NCI-H2081 treated with DMSO at 0.1 percent for 48 hours (cell line): ENCODE measurements at places on chromosomes 1 and 21.

GRCh38 chr1:117636637-117637425, 31.0 kb downstream of the TENT5C start:
- no peak for DNase-seq

DNA sequence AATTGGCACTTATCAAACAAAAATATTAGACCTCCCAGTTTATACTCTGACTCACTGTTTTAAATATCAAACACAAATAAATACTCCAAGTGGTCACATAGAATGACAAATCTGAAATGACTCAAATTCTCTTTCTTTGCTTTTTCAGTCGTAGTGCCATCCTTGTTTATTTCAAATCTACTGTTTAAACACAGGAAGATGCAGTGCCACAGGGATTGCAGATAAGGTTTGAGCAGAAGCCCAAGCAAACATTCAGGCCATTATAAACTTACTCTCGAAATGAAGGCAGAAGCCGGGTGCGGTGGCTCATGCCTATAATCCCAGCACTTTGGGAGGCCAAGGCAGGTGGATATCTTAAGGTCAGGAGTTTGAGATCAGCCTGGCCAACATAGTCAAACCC, 255.4 kb upstream of the PLXNA2 start:
- DNase-seq, result no peak

DNA sequence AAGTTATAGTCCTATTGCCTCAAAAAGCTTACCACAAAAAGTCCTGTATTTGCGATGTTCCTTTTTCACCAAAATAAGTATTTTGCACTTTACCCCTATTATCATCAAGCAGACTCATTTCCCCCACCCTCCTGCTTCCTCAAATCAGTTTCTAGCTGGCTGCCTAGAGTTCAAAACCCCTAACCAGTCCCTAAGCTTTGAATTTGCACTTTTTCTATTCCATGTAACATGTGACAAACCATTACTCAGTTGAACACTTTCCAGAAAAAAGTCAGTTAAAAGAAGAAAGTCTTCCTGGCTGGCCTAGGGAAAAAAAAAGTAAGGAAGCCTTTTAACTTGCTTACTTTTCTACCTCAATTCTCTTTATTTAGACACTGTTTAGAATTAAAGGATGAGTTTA, 8.2 kb downstream of the CEP170 start:
- no peak for DNase-seq

DNA sequence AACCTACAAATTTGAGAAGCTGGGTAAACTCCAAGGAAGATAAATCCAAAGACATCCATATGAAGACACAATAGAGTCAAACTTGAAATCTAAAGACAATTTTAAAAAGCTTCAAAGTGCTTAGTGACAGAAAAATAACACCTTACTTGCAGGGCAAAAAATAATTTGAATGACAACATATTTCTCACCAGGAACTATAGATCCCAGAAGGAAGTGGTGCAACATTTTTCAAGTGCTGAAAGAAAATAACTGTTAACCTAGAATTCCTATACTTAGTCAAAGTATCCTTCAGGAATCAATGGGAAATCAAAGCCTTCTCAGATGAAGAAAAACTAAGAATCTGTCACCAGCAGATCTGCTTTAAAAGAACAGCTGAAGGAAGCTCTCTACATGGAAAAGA, 184.4 kb downstream of the HLX start:
- DNase-seq, result no peak

DNA sequence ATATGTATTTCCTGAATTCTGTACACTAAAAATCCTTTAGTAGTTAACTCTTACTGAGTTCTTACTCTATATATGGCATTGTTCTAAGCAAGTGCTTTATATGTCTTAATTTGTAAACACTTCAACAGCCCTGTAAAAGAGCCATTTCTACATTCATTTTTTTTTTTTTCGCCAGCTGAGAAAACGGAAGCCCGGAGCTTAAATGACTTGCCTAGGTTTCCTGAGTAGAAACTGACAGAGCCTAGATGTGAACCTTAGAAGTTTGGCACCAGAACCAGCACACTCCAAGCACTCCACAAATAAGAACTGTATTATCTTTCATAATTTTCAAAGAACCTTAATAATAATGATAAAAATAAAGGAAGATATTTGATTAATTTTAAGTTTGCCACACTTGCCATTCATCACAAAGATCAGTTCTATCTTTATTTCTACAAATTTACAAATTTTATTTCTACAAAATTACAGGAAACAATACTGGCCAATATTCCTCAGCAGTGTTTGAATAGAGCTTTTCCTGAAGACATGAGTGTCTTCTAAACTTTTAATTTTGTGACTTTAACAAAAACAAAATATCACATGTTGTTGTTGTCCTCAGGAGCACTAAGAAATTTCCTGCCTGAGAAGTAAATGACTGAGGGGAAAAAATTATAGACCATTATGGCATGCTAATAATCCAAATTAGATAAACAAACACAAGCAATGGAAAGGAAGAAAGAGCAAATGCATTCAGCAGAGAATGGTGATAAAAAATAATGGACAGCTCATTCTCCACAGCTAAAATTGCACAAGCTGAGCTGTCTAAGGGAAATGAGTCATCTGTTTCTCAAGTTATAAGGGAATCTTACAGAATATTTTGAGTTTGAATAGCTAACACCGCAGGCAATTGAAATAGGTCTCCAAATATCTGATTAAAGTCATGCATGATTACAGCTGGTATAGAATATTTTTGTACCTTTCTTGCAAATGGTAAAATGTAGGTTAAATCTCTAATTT, 71.2 kb downstream of the DPYD start:
- peak; percentile 11 for DNase-seq

- DNase-seq, result no peak
Measured at GRCh38 chr21:44548381-44548780, 2.9 kb downstream of the KRTAP10-2 start.

DNA sequence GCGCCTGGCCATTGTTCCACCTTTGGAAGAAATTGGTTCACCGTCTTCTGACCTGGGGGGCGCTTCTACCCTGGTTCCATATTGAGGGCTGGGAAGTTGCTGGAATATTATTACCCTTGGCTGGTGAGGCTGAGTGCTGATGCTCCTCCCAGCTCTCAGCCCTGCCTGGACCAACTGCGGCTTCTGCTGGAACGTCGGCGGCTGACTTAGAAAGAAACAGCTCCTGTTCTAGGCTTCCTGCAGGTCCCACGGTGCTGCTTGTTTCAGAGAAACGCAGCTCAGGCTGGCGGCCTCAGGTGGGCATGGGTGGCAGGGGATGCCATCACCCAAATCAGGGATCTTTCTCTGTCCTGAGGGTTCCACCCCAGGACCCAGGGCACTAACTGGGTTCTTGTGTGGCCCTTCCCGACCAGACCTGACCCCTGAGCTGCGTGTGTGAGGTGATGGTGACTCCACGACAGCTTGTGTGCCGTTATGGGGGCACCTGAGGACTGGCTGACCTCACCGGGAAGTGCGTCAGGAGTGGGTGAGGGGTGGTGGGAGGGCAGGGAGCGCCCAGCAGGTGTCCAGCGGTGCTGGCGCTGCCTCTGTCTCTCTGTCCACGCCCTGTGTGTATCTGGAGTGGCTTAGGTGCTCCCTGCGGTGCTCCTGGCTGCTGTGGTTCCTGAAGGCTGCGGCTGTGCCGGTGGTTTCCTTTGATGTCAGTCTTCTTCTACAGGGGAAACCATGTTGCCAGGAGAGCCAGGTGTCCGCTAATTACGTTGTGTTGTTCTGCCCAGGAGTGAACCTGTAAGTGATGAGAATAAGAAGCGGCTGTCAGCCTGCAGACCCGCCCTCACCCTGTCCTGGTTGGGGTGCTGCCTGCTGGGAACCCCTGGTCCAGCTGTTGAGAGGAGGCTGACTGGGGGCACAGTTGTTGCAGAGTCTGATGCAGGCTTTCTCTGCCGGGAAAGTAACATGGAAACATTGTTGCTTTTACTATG, 8.9 kb downstream of the SKI start:
- peak; percentile 14 for DNase-seq

DNA sequence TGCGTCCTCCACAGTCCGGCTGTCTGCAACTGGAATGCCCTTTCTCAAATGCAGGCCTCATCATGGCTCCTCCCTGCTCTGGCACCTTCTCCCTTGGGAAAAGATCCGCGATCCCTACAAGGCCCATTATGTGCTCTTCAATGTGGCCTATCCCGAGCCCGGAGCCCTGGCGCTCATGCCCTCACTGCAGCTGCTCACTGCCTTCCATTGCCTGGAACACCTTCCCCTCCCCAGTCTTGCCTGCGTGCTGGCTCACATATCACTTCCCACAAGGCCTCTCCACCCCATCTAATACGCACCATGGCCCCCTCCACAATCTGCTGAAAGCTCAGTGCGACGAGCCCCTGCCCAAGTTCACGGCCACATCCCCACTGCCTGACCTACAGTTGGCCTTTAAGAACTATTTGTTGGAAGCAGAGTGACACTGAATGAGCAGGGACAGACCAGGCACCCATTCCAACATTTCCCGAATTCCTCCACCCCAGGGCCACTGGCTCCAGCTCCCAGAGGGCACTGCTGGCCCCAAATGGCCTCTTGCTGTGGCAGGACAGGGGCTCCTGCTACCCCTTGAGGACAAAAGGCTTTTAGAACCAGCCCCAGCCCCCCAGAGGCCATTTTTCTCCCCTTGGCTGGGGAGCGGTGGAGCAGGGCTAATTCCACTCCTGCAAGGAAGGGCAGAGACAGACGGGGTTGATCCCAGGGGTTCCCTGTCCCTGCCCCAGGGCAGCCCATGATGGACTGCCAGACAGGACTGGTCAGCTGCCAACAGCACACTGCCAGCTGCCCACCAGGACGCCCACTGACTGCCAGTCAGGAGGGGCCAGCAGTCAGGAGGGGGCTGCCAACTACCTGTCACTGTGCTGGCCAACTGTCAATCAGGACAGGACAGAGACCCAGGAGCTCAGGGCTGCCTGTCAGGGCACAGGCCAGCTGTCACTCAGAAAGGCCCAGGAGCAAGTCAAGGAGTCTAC, 64.8 kb downstream of the DHRS3 start:
- no peak for DNase-seq

GRCh38 chr1:79197421-79197820, 190.9 kb upstream of the ADGRL4 start:
- no peak for DNase-seq

DNA sequence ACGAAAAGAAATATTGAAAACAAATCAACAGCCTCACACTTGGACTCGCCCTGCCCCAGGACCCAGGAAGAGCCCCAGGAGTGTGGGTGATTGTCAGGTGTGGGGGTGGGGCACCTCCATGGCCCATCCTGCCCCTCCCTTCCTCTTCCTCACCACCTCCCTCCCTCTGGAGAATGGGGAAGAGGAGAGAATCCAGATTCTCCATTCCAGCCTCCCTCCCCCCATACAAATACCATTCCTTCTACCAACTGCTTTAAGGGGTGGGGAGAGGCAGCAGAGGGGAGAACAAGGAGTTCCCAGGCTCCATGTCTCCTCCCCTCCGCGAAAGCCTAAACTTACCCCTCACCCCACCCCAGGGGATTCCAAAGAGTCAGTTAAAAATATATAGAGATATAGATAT, 36.7 kb downstream of the MEF2D start:
- DNase-seq, result no peak

- DNase-seq, result no peak
Measured at GRCh38 chr1:178243119-178243518, 149.2 kb downstream of the RASAL2 start.

- no peak for DNase-seq
Measured at GRCh38 chr21:16215193-16215592, 485.4 kb downstream of the USP25 start.

DNA sequence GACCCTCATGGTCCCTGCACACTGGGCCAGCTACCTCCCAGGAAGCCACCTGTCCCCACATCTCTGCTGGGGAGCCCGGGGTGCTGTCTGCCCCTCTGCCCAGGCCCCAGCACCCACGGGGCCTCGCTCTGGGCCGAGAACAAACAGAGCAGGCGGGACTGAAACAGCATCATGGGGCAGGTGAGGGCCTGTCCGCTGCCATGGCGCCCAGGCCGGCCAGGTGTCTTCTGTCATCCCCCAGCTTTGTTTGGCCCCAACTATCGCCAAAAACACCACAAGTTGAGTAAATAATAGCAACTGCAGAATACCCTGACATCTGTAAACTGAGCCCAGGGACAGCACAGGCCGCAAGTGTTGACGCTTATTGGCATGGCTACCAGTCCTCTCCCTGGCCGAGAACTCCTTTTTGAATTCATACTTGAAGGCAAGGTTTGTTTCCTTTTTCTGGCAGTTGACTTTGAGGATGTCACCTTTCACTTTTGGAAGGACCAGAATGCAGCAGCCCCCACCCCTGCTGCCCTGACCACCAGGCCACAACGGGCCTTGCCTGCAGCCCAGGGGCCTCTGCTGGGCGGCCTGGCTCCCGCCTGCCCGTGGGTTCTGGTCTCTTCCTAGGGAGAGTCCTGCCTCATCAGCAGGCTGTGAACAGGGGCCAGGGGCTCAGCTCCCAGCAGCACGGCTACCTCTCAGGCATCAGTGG, 152.7 kb downstream of the CASZ1 start:
- no peak for DNase-seq

DNA sequence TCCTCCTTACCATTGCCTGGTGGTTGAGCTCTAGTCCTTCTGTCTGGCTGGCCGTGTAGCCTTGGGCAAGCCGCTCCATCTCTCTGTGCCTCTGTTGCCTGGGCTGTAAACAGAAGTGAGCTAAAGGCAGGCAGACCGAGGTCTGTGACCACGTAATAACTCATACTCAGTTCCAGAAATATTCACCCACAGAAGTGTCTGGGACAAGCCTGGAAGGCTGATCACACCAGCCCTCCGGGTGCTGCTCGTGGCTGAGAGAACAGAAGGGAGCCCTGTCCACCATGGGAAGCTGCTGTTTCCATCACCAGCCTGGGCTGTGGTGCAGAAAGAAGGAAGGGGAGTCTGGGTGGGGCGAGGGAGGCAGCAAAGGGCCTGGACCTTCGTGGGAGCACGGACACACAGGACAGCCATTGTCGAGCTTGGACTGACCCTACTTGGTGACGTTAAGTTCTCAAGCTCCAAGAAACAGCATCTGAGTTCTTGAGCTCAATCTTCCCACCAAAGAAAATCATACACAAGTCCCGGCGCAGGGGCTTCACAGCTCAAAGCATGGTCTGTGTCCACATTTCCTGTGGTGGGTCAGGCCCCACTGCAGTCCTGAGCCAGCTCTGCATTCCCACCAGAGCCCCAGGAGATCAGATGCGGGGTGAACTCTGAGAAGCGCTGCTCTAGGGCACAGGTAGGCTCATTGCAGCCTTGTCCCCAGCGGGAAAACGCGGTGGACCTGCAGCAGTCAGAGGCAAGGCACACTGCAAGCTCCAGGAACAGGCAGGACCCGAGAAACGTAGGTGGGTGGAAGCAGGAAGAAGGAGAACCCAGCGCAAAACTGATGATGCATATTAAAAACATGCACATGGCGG, 61.8 kb downstream of the RUNX3 start:
- no peak for DNase-seq

GRCh38 chr1:110012100-110012780, 22.2 kb upstream of the STRIP1 start:
- DNase-seq, result no peak

- DNase-seq, result no peak
Measured at GRCh38 chr1:54968551-54968950, 11.9 kb upstream of the TMEM61 start.

- DNase-seq, result no peak
Measured at GRCh38 chr1:219570937-219571336, 42.0 kb downstream of the ZC3H11B start.

DNA sequence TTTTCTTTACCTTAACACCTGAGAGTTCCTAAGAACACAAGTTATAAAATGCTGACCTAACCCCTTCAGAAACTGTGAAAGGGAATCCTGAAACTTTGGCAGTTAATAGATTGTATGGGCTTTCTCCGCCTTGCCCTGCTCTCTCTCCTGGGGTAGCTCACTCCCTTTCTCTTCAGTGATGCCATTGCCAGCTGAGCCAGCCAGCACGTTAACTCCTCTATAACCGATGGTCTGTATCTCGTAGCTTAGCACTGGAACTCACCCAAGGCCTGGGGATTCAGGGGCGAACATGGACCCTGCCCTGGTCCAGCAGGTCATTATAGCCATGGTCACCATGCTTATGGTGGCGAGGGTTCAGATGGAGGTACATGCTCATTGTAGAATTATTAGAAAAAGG, 40.7 kb downstream of the TRAPPC10 start:
- no peak for DNase-seq
